ENCODE measurements at places on chromosomes 12 and 14. TPM values are rescaled to one million over a fixed set of nuclear protein-coding genes. Genes with fewer than 3 reads are reported as not detected.

The RPL10L gene
- not detected for total RNA-seq

The POTEG gene
- not detected for total RNA-seq

The GLTP gene
- total RNA-seq, result 19.9 TPM

The OR2AP1 gene
- not detected for total RNA-seq

The SLC6A15 gene
- not detected for total RNA-seq

GRCh38 chr12:25986180-25986579 is 27.7 kb downstream of the RASSF8 start:
- no peaks in the 10 kb centered on the region for H3K36me3 ChIP-seq
- no peak for DNase-seq
- no peak overlapping the region for H3K4me3 ChIP-seq
- H3K4me1 ChIP-seq, result no peaks in the 10 kb centered on the region
- no peak overlapping the region for H3K27ac ChIP-seq
- peaks cover 1% of the 10 kb centered on the region for H3K27me3 ChIP-seq

DNA sequence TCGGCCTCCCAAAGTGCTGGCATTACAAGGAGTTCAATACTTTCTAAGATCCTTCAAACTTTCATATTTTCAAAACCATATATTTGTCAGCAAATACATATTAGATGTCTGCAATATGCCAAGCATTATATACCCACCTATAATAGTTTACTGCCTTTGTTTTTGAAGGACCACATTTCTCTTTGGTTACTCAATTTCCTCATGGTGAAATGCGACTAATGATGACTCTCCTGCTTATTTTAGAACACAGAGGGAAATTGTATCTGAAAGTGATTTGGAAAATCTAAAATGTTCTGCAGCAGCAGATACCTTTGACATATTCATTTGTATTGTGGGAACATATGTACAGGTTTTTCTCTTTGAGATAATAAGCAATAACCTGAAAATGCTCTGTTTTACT is 2.7 kb upstream of the CNTN1 start:
- DNase-seq, result no peak
- H3K4me1 ChIP-seq, result no peaks in the 10 kb centered on the region
- H3K27me3 ChIP-seq, result peaks cover 18% of the 10 kb centered on the region
- no peak overlapping the region for H3K4me3 ChIP-seq
- no peak overlapping the region for H3K27ac ChIP-seq
- no peaks in the 10 kb centered on the region for H3K36me3 ChIP-seq

DNA sequence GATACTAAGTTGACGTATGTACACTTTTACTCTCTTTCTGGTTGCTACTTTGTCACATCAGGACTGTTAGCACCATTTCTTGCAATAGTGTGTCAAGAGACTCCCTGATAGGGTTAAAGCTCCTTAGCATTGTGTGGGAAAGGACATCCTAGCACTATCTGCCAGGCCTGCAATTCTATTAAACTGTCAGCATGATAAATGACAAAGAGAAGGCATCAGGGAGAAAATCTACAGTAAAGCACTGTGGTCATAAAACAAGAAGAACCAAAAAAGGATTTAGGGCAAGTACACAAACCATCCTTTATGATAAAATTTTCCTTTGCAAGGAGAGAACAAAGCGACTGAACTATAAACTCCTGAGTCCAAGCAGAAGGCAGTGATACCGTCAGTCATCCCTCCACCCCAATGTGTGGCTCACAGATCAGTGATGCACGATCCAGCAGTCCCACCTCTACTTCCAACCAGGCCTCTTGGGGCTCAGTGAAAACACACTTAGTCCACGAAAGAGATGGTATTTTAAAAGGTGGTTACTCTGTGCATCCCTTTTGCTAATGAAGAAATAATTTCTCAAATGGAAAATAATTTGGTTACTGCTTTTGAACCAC is 31.4 kb upstream of the SLC35F4 start:
- H3K4me3 ChIP-seq, result no peak overlapping the region
- H3K27ac ChIP-seq, result no peak overlapping the region
- no peaks in the 10 kb centered on the region for H3K4me1 ChIP-seq
- no peak for DNase-seq

DNA sequence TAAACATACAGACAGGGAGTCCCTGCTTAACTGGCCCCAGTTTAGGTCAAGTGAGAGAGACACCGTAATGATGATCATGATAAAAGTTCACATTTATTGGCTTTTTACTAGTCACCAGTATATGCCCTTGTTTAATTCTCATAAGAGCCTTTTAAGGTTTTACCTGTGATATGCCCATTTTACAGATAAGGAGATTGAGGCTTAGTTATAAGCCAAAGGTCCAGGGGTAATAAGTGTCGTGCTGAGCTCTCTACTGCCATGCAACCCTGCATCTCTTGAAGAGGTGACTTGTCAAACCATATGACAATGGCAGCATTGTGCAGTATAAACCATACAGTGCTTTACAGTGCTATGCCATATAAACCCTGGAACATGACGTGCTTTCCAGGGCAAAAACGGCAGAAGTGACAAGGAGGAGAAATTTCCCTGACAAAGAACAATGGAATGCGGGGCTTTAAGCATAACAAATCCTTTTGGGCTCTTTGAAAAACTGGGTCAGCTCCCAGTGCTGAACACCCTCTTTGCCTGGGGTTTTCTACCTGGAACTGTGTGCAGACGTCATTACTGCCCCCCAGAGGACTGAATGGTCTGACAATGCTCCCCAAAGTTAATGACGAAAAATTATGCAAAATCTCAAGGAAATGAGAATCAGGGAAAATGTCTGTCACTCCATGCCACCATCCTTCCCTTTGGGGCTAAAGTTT is 59.7 kb upstream of the C14orf132 start:
- H3K27ac ChIP-seq, result no peak overlapping the region
- H3K4me1 ChIP-seq, result no peaks in the 10 kb centered on the region
- no peak for DNase-seq
- H3K36me3 ChIP-seq, result no peaks in the 10 kb centered on the region
- no peak overlapping the region for H3K4me3 ChIP-seq

DNA sequence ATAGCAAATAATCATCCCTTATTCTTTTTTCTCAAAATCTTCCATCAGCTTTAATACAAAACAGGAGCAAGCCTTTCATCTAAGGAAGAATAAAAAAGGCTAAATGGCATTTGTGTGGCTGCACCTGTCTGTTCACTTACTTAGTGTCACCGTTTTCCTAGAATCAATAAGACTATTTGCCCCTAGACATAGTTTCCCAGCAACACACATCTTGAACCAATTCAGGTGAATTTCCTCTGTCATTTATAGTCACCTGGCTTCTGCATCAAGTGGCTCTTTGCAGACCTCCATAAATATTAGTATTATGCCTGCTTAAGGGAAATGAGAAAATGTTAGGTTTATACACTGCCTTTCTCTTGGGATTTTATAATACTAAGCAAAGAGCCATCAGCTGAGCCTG is 17.4 kb upstream of the GCH1 start:
- no peak for DNase-seq
- H3K36me3 ChIP-seq, result no peaks in the 10 kb centered on the region
- no peak overlapping the region for H3K27ac ChIP-seq
- no peaks in the 10 kb centered on the region for H3K27me3 ChIP-seq
- H3K4me3 ChIP-seq, result no peak overlapping the region

GRCh38 chr12:14846876-14847580 is 3.7 kb upstream of the ART4 start:
- no peak for DNase-seq
- H3K27ac ChIP-seq, result no peak overlapping the region
- H3K27me3 ChIP-seq, result no peaks in the 10 kb centered on the region
- peaks cover 12% of the 10 kb centered on the region for H3K4me1 ChIP-seq
- no peaks in the 10 kb centered on the region for H3K36me3 ChIP-seq
- no peak overlapping the region for H3K4me3 ChIP-seq

- no peak overlapping the region for H3K27ac ChIP-seq
- H3K4me1 ChIP-seq, result no peaks in the 10 kb centered on the region
- DNase-seq, result no peak
- H3K36me3 ChIP-seq, result no peaks in the 10 kb centered on the region
- no peak overlapping the region for H3K4me3 ChIP-seq
These were observed 12.5 kb downstream of the AMDHD1 start for GRCh38 chr12:95955549-95956159.

- peak; percentile 18 for DNase-seq
- no peak overlapping the region for H3K4me3 ChIP-seq
- H3K4me1 ChIP-seq, result peaks cover 27% of the 10 kb centered on the region
- H3K36me3 ChIP-seq, result no peaks in the 10 kb centered on the region
These were observed 5.9 kb downstream of the ZFYVE21 start for GRCh38 chr14:103721334-103722120.

DNA sequence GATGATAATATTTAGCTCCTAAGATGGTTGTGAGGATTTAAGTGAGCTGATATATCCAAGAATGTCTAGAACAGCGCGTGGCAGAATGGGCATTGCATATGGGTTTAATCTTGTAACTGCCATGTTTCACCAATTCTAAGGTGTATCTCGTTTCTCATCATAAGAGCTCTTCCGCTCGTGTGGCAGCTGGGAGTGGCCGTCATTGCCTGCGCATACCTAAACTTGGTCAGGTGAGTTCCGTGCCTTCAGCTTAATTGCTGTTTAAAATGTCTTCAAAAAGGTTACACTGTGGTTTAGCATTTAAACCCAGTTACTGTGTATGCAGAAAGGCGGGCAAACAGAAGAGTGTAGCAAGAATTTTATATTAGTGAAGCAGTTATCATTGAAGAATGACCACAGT is 4.5 kb upstream of the AQP2 start:
- peaks cover 25% of the 10 kb centered on the region for H3K4me1 ChIP-seq
- H3K36me3 ChIP-seq, result no peaks in the 10 kb centered on the region
- H3K27me3 ChIP-seq, result no peaks in the 10 kb centered on the region
- no peak overlapping the region for H3K4me3 ChIP-seq
- DNase-seq, result no peak

GRCh38 chr14:65025818-65026217 is 39.1 kb downstream of the FNTB start:
- H3K27ac ChIP-seq, result no peak overlapping the region
- no peaks in the 10 kb centered on the region for H3K27me3 ChIP-seq
- peaks cover 10% of the 10 kb centered on the region for H3K36me3 ChIP-seq
- H3K4me3 ChIP-seq, result no peak overlapping the region
- H3K4me1 ChIP-seq, result no peaks in the 10 kb centered on the region

DNA sequence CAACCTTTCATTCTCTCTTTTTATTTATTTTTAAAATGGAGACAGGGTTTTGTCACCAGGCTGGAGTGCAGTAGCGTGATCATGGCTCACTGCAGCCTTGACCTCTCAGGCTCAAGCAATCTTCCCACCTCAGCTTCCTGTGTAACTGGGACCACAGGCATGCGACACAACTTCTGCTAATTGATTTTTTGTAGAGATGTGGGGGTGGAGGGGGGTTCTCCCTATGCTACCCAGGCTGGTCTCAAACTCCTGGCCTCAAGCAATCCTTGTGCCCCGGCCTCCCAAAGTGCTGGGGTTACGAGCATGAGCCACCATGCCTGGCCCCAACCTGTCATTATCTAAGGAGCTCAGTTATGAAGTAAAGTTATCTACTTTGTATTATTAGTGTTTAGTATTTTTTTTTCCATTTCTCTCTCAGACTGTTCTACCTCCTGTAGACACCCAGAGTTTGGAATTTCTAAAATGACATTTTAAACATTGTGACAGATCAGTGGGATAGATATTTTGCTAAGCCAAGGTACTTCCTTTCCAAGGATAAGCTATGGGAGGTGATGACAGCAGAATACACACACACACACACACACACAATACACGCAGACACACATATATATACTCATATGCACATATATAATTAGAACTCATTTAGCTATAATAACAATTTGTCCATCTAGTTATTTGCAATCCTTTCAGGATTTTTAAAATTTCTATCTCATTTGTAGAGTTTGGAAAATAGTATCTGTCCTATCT is 2.1 kb upstream of the USP44 start:
- H3K27ac ChIP-seq, result peak overlapping the region; percentile 92
- peak; percentile 61 for DNase-seq
- H3K27me3 ChIP-seq, result peaks cover 1% of the 10 kb centered on the region
- H3K4me3 ChIP-seq, result peak overlapping the region; percentile 85
- H3K4me1 ChIP-seq, result peaks cover 38% of the 10 kb centered on the region
- peaks cover 12% of the 10 kb centered on the region for H3K36me3 ChIP-seq
